ENCODE measurements at places on chromosomes 1 and 21.

DNA sequence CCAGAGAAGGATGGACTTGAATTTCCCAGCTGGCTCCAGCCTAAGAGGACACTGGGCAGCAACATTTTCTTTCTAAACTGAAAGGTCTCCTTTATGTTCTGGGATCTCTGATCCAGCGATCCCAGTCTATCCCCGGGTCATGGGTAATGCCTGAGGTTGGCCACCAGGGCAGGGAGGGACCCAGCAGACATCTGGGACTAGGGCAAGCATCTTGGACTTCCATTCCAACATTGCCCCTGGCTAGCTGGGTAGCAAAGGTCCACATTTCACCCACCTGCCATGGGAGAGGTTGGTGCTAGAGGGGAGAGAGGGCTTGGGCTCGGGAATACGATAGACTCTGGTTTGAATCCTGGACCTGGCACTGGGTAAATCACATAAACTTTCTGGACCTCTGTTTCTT lies 84.6 kb downstream of the LRRN2 start:
- no peak for DNase-seq

DNA sequence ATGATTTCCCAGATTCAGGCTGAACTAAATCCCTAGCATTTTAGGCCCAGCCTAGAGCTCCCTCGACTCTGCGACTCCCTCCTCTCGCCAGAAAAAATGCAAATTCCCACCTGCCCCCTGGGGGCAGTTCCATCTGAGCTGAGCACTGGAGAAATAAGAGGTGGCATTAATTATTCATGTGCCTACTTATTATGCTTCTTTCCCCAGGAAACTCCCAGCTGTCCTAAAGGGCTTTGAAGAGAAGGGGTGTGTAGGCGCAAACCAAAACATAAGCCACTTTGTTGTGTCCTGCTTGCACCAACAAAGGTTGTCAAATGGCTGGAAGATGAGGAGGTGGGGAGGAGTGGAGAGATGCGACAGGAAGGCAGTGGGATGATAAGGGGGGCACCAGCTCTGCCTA lies 41.4 kb upstream of the GOLT1A start:
- DNase-seq, result no peak

GRCh38 chr1:154154534-154155191 lies at the start of gene NUP210L:
NUP210L (minus strand) TSS chr1:154155073.
- no peak for DNase-seq

DNA sequence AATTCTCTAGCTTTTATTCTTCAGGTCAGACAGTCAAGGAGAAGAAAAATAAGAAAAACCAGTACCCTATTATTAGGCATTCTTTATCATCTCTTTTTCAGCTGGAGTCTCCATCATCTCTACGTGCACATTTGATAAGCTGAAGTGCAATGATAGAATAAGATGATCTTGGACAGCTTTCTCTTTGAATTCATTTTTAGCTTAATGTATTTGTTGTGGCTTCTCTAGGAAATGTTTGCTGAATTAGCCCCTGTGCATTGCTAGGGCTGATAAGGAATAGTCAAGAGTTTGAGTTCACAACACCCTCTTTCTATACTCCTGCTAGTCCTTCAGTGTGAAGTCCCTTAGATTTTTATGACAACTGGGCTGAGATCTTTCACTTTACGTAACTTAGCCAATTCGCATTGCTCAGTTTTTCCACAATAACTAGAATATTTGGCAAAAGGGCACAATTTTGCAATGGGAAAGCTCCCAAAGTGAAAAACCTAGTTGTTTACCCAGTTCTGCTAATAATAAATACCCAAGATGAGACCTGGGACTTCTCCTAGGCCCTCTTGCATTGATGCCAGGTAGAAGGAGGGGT lies 7.0 kb upstream of the KCNJ15 start:
- DNase-seq, result no peak

DNA sequence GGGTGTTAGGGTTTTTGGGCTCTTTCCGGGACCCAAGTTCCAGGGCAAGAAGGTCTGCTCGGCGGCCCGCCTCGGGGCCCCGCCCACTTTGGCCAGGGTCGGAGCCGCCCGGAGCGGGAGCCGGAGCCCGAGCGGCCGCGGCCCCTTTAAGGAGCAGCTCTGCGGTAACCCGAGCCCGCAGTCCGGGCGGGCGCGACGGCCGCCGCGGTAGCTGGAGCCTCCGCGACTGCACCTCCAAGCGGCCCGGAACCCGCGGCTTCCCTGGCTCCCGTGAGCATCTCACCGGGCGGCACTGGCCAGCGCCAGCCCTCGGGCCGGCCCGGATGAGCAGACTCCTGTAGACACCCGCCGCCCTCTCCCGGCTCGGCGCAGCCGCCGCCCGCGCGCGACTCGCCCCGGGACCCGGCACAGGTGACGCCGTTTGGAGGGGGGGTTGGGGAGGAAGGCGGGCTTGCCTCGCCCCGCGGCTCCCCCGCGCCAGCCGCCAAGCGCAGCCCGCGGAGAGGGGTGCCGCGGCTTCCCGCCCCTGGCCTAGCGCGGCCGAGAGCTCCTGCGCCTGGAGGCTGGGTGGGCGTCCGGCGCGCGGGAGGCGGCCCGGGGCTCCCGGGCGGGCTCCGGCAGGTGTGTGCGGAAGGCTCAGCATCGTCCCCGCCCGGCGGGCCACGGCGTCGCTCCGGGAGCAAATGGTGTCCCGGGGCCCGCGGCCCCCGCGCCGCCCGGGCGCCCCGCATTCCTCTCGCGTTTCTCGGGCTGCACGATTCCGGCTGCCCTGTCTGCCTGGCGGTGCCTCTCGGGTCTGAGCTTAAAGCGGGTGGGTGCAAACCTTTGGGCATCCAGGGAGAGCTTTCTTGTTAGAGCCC lies at the start of gene TLCD4:
TSS of gene TLCD4 (plus strand) at position 149 of the 860 bp plus-strand sequence. CDS start 26,547 bp downstream, outside the sequence.
- DNase-seq, result no peak

GRCh38 chr1:39462074-39462473 lies 29.4 kb upstream of the BMP8A start:
- DNase-seq, result no peak

DNA sequence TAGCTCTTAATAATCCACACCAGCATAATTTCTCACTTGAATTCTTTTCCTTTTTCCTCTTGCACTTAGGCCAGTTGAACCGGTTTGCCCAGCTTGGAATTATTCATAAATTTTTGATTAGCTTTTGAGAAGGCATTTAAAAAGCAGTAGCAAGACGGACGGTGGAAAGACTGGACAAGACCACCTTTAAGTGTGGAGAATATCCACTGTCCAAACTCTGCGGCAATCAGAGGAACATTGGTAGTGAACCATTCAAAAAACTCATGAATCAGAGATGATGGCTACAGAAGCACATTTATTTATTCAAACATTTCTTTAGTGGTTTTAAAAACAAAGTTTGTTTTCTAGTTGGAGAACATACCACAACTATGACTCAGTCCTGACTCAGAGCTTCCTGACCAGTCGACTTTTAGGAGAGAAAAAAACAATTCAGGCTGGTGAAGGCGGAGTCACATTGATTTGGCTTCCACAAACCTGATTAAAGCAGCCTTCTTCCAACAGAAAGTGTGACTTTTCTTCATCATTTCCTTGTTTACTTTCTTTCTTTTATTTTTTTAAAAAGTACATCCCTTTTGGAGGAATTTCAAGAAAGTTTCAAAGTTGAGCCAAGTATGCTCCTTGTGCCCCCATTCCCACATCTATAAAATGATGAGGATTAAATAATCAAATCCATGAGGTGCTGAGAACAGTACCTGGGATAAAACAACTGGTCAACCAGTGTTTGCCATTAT lies 128.8 kb downstream of the ADSS2 start:
- no peak for DNase-seq

- no peak for DNase-seq
Measured at GRCh38 chr1:165287781-165288180, 68.7 kb downstream of the LMX1A start.

DNA sequence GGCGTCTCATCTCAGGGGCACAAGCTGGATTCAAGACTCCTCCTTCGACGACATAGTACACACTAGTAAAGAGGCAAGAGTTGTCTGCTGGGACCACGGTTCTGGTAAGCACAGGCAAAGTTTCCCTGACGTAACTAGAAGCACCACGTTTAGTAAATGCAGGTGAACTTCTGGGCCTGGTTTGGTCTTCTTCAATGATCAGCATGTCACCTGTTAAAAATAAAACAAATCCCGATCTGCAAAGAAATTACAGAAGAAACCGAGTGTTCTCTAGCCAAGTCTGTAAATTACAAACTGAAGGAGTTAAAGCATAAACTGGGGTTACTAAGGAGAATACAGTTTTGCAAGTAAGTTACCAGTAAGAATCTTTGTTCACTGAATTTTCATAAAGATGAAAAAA lies 1.5 kb downstream of the YOD1 start:
- no peak for DNase-seq

GRCh38 chr1:40047276-40047675 lies 6.7 kb downstream of the CAP1 start:
- no peak for DNase-seq
